Tibial nerve (tissue), 4 donors: ENCODE measurements at places on chromosomes 6 and 20. TPM values are rescaled to one million over a fixed set of nuclear protein-coding genes. Genes with fewer than 3 reads are reported as not detected.

GRCh38 chr6:20038410-20039204, 173.7 kb downstream of the MBOAT1 start:
- DNase-seq, result no peak

DNA sequence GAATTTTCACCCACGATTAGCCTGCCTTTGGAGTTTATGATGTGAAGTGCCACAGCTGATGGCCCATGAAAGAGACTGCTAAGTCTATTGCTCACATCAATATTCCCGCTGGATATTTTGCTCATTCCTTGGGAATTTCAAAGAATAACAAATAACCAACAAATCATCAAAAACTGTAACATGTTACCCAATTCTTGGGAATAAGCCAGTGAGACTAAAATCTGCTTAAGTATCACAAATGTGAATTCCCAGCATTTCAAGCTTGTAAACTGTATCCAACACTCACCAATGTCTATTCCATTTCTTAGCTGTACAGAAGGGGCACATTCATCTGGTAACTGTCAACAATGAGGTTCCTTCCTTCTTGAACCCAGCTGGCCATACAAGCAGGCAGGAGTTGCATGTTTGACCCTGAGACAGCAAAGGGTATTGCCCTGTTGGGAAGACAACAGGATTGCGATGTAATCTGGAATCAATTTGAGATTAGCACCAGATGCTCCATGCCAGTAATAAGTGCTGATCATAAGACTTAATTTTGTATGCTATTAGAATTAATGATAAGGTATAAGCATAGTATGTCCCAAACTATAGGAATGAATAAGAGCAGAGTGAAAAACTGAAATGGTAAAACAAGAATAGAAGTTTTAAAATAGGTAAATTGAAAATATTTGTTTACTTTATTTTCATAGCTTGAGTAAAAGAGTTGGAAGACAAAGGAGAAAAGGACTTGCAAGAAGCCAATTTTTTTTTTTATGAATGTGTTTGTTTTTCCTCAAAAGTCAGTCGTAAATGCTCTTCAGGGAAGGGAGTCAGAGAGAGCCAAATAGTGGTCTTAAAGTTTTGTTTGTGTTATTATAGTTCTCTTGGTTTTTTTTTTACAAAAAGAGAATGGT, 58.8 kb downstream of the RSPO3 start:
- DNase-seq, result no peak

DNA sequence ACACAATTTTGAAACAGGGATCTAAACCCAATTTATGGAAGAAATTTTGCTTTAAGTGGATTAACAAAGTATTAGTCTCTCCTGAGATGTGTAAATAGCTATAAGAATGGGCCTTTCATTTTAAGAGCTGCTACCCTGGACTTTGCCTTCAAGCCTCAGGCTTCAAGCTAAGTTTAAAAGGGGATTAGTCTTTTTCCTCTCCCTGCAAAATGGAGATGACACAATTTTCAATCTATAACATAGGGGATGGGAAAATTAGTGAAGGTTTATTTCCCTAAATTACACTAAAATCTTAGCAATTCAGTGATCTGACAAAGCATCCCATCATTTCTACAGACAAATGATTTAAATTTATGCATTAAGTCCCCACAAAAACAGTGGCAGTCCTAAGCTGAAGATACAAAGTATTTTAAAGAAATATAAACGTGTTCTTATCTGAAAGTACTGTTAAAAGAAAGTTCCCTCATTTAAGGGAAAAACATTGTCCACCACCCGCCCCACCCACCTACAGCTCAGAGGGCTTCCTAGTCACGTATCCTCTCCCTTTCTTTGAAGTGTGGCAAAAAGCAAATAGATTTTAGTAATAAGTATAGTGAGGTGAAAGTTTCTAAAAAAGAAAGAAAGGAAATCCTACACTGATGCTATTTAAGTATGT, 14.5 kb downstream of the ARHGAP18 start:
- DNase-seq, result no peak

DNA sequence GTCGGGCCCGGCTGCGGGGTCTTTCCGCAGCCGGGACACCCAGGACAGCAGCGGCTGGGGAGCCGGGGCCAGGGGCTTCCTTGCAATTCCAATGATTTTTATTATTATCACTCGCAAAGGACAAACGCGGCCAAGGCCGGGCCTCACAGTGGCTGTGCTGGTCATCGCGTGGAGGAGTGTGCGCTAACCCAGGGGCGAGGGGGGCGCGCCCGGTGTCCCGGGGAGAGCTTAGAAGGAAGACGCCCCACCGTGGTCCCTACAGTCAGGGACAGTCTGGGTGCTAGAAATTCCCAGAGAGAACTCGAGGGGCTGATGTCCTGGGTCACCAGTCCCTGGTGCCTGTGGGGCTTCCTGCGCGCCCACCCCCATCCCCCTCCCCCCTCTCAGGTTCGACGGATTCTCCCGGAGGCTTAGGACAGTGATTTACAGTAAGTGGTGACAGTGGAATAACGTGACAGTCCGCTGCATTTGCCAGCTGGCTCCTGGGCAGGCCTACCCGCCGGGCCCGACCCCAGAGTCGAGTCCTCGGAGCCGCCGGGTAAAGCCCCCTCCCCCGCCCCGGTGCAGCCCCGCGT, 9.5 kb downstream of the FOXC1 start:
- DNase-seq, result no peak

- DNase-seq, result no peak
Measured at GRCh38 chr6:7523922-7524321, 17.5 kb upstream of the DSP start.

- DNase-seq, result no peak
Measured at GRCh38 chr6:100592929-100593328, 128.2 kb upstream of the SIM1 start.

- no peak for DNase-seq
Measured at GRCh38 chr6:146851837-146852236, 253.1 kb downstream of the ADGB start.

C20orf202 gene
- not detected for total RNA-seq

DNA sequence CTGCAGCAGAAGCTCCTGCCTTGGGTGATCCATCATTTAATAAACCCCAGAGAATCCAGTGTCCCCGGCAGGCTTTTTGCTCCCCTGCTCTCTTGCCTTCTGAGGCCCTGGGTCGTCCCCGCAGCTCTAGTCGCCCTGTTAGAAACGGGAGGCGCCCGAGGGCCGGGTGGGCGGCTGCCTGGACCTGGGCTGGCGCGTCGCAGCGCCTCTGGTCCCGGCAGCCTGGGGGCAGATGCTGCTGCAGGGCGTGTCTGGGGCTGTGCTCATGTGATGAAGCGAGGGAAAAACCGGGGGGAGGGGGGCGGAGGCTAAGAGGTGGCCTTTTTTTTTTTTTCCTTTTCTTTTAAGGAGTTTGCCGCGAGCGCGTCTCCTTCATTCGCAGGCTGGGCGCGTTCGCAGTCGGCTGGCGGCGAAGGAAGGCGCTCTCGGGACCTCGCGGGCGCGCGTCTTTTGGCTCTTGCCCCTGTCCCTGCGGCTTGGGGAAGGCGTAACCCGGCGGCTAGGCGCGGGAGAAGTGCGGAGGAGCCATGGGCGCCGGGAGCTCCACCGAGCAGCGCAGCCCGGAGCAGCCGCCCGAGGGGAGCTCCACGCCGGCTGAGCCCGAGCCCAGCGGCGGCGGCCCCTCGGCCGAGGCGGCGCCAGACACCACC, 394 bp downstream of the AKAP12 start:
- peak; percentile 87 for DNase-seq

RAET1E gene
- 0.44 TPM for total RNA-seq

DNA sequence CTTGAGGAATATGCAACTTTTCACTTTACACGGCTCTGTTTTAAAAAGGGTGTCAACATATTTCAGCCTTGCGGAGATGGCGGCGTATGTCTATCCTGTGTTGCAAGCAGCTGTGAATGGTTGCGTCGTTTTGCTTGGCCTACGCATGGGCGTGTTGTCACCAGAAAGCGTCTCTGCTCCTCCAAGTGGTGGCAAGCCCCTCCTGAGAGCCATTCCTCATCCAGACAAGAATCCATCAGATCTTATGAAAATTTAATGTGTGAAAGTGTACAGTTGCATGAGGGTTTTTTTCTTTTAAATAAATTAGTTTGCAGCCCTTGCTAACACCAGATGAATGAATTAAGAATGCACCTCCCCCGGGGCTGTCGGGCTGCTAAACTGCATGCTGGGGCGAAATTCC, 114.4 kb downstream of the PHACTR3 start:
- no peak for DNase-seq

GRCh38 chr6:35166520-35166919, 25.4 kb upstream of the TCP11 start:
- DNase-seq, result no peak

GRCh38 chr6:110020888-110021287, 42.8 kb downstream of the GPR6 start:
- no peak for DNase-seq

GRCh38 chr6:144768551-144769075, 483.5 kb downstream of the UTRN start:
- no peak for DNase-seq

KIZ gene
- total RNA-seq, result 53.3 TPM

CST2 gene
- total RNA-seq, result 2.4 TPM

DNA sequence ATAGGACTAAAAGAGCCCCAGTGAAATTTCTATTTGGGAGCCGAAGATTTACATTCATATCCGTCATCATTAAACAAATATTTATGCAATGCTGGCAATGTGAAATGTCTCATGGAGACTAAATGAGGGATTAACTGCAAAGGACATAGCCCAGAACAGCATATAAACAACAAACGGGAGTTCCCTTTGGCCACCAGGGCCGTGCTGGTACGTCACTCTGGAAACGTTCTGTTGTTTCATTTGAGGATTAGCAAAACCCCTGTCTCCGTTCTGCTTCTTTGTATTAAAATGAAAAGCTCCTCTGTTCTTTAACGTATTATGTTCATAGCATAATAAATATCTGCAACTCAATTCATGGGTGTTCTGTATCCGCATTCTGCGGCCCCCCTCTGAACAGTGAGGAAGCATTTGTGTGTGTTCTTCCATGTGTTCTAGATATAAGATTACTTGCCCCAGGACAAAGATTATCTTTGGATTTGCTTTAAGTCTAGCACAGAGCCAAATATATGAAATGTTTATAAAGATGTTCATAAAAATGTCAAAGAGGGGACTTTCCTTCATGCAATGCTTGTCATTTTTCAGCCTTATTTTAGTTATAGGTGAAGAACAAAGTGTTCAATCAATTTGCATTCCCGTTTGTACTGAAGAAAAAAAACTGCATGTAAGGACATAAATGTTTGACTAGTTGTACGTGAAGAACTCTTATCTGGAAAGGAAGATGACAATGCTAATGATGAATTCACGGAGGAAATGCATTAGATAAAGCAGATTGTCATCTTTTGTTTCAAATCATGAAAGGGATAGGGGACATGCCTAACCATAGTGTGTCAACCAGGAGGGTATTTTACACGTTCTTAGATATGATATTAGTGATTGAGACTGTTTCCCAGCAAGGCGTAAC, 90.0 kb upstream of the TNFAIP3 start:
- DNase-seq, result no peak

METTL24 gene
- 0.98 TPM for total RNA-seq
